ENCODE measurements at places on chromosomes 6 and 20.

DNA sequence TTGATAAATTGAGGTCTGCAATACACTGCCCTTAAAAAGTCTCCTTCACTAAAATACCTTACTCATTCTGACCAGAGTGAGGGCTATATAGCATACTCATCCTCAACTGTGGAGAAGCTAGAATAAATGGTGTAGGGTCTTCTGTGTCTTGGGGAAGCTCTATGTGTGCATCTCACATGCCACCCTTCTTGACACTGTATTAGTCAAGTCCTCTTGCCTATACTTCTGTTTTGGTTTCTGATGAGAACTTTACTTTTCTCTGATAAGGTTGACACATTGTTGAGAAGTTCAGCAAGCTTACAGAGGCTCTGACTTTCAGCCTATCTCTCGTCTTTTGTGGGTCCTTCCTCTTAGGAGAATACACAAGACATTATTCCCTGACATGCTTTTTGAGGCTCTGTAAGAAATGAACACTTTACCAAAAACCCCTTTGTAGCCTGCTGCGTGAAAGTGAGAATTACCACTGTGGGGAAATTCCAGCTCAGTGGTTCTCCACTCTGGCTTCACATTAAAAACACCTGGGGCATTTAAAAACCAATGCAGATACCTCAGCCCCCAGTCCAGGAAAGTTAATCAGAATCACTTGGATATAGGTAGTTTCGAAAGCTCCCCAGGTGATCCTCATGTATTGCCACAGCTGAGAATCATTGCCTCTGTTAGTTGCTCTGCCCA, 372.1 kb upstream of the HS3ST5 start:
- DNase-seq = no peak

DNA sequence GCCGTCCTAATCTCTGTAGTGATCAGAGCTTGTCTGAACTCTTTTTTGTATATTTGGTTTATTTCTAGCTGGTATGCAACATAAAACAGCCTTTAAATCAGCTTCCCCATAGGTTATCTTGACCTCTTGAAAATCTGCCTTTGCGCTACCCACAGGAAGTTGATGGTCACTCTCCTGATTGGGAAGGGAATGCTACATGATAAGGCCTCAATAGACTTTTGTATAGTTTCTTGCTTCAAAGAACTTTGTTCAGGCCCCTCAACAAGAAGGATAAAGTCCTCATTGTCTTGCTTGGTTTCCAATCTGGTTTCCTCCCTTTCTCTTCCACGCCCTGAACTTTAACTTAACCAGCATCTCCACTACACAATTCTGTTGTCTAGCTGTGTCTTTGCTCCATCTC, 95.4 kb upstream of the TENT5A start:
- DNase-seq = no peak

DNA sequence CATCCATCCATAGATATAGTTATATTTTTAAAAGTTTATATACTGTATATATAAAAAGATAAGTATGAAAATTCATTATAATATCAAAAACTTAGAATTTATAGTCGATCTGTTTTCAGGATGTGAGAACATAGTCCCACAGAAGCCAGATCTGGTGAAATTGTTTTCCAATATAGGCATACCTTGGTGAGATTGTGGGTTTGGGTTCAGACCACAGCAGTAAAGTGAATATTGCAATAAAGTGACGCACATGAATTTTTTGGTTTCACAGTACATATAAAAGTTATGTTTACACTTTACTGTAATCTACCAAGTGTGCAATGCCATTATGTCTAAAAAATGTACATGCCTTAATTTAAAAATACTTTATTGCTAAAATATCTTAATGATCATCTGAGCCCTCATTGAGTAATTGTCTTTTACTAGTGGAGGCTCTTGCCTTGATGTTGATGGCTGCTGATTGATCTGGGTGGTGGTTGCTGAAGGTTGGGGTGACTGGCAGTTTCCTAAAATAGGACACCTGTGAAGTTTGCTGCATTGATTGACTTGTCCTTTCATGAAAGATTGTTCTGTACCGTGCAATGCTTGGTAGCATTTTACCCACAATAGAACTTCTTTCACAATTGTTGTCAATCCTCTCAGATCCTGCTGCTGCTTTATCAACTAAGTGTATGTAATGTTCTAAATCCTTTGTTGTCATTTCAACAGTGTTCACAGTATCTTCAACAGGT, 29.8 kb downstream of the AIG1 start:
- DNase-seq = no peak

DNA sequence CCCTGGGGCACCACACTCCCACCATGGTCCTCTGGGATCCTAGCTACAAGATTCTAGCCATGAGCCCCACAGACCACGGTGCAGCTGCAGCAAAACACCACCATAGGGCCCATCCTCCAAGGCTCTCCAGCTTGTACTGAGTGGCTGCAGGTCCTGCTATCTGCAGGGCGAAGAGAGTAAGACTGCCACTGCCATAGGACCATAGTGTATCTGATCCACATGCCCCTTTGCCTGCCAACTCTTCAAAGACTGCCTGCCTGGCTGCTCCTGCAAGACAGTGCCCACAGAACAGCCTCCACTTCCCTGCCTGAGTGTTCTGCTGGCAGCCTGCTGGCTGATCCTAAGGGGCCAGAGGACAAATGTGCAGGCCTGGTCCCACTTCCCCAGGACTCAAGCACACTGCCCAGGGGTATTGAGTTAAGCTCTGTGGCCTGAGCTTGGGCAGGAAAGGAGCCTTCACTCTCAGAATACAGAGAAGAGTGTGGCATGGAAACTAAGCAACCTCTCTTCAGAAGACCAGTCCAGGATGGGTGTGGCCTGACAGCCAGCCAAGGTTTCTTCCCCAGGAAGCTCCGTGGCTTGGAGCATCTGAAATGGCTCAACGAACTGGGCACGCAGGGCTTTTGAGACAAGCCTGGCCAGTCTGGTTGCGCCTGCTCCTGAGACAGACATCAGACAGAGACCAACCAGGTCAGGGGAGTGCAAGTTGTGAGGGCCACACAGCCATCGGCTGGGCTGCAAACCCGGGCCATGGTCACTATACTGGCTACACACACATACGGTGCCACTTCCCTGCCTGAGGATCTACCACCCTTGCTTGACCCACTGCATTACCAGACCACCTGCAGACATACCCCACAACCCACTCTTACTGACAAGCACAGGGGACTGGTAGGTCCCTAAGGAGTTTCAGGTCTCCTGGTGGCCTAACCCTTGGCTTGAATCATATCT, 54.5 kb downstream of the RNGTT start:
- DNase-seq = no peak

DNA sequence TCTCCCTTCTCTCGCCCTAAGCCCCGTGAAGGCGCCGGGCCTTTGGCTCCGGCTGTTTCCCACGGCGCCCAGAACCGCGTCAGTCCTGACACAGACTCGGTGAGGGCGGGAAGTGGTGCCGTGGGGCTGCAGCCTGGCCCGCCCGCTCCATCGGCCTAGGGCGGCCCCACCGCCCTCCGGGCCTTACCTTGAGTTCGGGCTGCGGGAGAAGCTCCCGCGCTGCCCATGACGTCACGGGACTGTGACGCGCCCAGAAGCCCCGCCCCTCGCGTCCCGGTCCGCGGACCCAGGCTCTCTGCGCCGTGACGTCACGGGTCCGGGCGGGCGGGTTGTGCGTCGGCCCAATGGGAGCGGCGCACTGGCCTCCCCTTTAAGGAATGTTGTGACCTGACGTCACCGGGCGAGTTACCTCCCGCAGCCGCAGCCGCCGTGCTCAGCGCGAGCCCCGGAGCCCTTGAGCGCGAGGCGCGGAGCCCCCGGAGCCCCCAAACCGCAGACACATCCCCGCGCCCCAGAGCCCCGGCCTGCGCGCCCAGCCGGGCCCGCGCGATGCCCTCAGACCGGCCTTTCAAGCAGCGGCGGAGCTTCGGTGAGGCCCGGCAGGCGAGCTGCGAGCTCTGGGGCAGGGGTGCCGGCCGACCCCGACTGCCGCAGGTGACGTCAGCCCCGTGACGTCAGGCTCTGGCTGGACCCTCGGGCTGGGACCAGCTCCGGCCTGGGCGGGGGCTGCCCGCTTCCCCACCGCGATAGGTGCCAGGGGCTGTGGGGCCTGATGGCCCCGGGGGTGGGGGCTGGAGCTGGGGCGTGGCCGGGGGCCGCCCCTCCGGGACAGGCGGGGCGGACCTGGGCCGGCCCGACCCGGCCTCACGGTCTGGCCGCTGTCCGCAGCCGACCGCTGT, at the start of gene MAP1LC3A:
TSS of gene MAP1LC3A (plus strand) at position 399 of the 899 bp plus-strand sequence. CDS start at position 550, 151 bp downstream.
- DNase-seq = peak; percentile 91

DNA sequence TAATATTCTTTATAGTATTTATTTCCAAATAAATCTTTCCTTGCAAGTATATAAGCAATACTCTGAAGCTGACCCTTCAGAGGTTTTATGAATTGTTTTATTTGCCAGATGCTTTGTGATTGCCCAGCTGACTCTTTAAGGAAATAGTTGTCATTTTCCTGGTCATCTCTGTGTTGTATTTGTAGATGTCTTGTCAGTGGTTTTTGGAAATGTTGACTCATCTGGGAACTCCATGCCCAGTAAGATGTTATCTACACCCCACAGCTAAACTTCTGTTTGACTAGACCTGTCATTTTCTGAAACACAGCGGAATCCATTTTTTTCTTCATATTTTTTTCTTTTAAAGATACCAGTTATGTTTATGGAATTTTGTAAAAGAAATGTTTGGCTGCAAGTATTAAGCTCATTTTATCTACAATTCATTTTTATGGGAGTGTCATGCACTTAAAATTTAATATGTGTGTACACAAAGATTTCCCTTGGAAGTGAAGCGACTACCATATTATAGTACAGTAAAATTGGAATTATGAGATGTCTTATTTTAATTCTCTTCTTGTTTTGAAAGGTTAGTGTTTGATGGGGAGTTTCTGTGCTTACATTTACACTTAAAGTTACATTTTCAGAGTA, 491.0 kb downstream of the NKAIN2 start:
- DNase-seq = no peak

GRCh38 chr20:12113468-12114371, 196.0 kb downstream of the BTBD3 start:
- no peak for DNase-seq

GRCh38 chr20:38298768-38299288, 5.1 kb upstream of the BPI start:
- no peak for DNase-seq

DNA sequence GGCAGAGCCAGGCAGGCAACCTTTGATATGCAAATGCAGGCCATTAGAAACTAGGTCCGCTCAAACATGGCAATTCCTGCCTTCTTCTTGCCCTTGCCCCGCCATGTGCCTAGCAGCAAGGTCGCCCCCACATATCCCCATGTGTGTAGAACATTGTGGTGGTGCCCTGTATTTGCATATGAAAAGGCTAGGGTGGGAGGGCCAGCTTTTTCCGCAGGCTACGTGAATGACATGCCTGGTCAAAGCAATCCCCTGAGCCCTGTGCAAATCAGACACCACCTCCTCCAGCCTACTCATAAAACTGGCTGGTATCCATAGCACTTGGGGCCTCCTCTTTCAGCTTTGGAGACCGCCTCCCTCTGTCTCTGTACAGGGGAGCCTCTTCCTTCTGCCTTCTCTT, 31.6 kb downstream of the GSTA2 start:
- DNase-seq = no peak

- DNase-seq = no peak
Observed at GRCh38 chr20:1669304-1669703, 11.7 kb upstream of the SIRPG start.

GRCh38 chr20:7147220-7147601, 379.7 kb downstream of the BMP2 start:
- DNase-seq = no peak

GRCh38 chr6:84052204-84052882, 18.8 kb downstream of the MRAP2 start:
- no peak for DNase-seq

DNA sequence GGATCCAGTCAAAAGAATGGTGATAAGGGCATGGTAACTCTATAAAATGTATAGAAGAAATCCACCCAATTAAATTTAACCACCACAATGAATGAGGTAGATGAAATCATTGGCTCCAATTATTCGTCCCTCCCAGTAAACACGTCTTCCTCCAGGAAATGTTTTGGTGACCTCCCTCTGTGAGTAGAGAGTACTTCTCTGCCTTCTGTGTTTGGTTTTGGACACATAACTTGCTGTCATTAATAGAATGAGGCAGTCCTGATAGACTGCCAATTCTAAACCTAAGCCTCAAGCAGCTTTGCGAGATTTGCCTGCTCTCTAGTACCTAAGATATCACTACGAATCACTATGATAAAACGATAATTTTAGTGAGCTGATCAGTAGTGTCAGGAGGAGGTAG, 632.8 kb downstream of the HDGFL1 start:
- DNase-seq = no peak

GRCh38 chr20:14711652-14712051, 374.2 kb upstream of the FLRT3 start:
- no peak for DNase-seq

GRCh38 chr6:26454631-26455030, 3.1 kb upstream of the BTN2A1 start:
- no peak for DNase-seq

DNA sequence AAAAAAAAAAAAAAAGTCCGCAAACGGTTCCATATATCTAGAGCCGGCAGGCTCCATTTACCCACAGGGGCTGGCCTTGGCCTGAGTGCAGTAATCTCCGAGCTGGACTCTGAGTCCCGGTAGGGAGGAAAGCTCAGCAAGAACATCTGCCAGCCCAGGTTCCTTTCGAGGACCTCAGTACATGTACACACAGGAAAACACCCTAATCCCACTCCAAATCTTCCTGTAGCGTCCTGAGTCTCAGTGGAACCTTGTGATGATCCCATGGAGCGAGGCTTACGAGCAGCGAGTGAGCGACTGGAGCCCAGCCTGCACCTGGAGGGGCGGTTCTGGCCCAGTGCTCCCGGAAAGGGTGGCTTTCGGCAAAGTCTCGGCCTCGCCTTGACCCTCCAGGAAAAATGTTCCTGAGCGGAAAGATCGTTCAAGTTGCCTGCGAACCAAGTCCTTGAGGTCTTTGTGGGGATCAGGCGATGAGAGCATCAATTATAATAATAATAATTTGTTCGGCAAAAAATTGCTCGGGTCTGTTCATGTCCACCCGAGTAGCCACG, 32.1 kb downstream of the PRSS16 start:
- DNase-seq = no peak

DNA sequence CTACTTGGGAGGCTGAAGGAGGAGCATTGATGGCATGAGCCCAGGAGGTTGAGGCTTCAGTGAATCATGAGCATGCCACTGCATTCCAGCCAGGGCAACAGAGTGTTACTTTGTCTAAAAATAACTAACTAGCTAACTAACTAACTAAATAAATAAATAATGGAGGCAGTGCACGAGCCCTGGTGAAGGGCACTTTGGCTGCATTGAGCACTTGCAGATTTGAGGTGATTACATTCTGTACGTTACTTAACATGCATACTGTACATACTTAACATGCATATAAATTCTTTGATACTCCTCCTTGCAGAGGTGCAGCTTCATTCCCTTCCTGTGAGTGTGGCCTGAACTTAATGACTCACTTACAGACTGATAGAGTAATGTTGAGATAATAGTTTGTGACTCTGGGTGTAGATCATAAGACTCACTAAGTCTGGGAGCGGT, 10.7 kb downstream of the HLA-A start:
- DNase-seq = no peak

GRCh38 chr6:125356884-125357283, 55.1 kb upstream of the HDDC2 start:
- no peak for DNase-seq

- peak; percentile 13 for DNase-seq
Observed at GRCh38 chr6:146028252-146028795, 538 bp upstream of the GRM1 start.

Data from CD4-positive, alpha-beta T cell treated with Interleukin-6 for 4 hours (primary cell).